ENCODE measurements at places on chromosomes 2 and 18. TPM values are rescaled to one million over a fixed set of nuclear protein-coding genes. Genes with fewer than 3 reads are reported as not detected.

Gene SP5
- 1.4 TPM for total RNA-seq

Gene CPO
- total RNA-seq = 0.55 TPM

Gene RRM2
- 2.1 TPM for total RNA-seq

Gene CNGA3
- not detected for total RNA-seq

Gene TMEM200C
- 0.45 TPM for total RNA-seq

Gene GKN2
- not detected for total RNA-seq

Gene CRYBA2
- not detected for total RNA-seq

Gene AQP12B
- not detected for total RNA-seq

Gene LINC00305
- total RNA-seq = not detected

Gene MRO
- 4.3 TPM for total RNA-seq

Gene KCMF1
- total RNA-seq = 66.4 TPM

Gene SFT2D3
- 5.2 TPM for total RNA-seq

Gene FSIP2
- 0.18 TPM for total RNA-seq

Gene COL4A4
- 5.1 TPM for total RNA-seq

Gene ASXL2
- 23.0 TPM for total RNA-seq

Gene PDE1A
- 19.2 TPM for total RNA-seq

Gene SLC38A11
- total RNA-seq = 0.44 TPM
